ENCODE measurements at places on chromosomes 3 and 15.

DNA sequence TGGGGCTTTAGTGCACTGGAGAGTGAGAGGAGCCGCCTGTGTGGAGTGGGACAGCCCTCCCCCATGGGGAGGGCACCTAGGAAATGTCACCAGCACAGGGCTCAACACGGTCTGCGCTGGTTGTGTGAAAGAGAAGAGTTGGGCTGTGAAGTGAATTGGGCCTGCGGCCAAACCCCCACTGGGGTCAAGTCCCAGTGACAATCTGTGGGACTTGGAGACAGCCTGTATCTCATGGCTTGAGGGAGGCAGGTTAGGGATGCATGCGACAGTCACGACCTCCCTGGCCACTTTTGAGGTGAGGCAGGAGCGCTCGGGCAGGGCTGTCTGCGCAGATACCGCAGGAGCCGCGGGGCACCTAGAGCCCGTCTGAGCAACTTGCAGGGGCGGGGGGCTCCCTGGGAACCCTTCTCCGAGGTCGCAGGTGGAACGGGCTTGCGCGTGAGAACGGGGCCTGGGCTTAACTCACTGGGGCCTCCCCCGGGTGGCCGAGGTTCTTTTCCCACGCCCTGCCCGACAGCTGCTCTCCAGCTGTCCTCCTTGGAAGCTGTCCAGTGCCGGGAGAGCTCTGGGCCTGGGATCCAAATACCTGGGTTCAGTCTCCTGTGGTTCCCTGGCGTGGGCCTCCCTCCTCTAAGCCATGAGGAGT lies 77.4 kb downstream of the SNRK start:
- DNase-seq: no peak

GRCh38 chr15:36468746-36469145 lies 110.7 kb upstream of the CDIN1 start:
- DNase-seq: no peak

GRCh38 chr15:31497838-31498237 lies 171.2 kb downstream of the KLF13 start:
- DNase-seq: no peak

DNA sequence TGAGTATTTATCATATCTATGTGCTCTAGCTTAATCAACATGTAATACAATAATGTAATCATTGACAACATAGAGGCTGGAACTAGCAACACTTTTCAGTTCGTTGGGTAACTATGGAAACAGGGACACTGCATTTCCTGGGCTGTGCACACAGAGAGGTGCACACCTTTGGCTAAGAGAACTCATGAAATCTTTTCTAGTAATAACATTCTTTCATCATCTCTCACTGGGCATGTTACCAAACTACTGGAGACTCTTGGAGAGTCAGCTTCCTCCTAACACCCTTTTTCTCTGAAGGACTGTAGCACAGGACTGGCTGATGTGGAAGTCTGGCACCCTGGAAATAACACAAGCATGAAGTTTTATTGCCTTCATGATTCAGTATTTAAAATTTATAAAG lies 135.6 kb downstream of the KCNMB2 start:
- no peak for DNase-seq

GRCh38 chr3:41573591-41573990 lies 374.3 kb downstream of the CTNNB1 start:
- no peak for DNase-seq

DNA sequence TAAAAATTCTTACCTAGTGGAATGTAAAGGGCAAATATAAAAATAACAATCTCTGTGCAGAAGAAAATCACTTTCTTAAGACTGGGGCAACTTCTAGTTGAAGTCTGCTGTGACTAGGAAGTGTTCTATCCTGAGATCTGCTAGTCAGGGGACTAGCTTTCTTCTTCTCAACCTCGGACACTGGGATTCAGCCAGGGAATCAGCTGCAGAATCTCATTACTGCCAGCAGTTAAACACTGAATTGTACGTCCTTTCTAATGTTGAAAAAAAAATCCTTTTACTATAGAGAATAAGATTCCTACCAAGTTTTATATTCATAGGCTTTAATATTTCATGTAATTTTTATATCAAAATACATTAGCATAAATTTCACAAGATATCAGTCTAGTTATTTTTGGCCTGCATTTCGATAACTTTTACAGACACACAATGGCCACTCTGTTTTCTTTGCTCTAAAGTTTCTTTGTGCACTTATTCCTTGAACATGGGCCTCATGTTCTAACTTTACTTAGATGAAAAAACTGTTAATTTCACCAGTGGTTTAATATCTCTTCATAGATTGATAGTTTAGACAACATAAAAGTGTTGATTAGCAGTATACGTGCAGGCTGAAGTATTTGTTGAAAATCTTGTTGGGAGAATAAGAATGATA lies 2.6 kb upstream of the NEO1 start:
- DNase-seq: no peak

DNA sequence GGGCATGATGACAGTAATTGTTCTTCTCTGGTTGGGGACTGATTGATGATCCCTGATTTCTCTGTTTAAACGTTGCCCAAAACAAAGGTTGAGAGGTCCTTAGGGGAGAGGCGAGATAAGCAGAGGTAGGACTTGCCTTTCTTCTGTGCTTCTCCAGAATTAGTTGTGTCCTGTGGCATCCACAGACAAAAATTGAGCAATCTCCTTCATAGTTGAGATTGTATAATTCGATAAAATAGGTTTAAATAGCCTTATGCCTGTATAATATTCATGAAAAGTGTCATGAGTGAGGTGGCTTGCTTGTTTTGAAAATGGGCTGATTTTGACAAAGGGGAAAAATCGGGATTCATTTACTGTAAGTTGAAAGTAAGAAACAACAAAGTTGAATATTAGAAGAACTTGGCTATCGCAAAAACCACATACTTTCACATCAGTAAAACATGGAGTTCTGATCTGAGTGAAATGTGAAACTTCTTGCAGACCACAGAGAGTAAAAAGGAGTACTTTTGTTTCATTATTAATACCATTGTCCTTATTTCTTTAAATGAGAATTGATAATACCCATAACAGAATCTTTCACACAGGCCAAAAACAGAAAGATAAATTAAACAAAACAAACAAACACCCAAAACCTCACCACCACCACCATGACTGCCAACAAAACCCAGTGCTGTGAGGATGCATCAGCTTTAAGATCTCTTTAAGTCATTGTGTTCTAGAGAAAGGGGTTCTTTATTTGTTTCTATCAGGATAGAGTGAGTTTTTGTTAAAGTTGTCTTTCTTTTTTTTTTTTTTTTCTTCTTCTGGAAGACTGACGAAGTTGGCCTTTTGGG lies 155.7 kb downstream of the LPP start:
- DNase-seq: no peak

- DNase-seq: no peak
Observed at GRCh38 chr3:182621435-182622240, 171.7 kb upstream of the ATP11B start.

DNA sequence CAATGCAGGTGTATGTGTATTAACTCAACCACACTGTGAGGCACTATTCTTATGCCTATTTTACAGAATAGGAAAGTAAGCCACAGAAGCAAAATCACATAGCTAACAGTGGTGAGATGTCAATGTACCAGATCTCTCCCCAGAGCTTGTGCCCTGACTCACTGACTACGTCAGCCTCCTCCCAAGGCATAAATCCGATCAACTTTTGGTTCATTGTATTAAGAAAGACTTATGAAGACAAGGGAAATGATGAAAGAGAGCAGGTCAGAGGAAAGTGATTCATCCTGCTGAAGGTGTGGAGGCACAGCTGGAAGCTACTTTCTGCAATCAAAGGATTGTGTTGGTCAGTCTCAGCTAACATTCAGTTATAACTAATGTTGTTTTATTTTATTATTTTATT lies 33.0 kb upstream of the SV2B start:
- no peak for DNase-seq

DNA sequence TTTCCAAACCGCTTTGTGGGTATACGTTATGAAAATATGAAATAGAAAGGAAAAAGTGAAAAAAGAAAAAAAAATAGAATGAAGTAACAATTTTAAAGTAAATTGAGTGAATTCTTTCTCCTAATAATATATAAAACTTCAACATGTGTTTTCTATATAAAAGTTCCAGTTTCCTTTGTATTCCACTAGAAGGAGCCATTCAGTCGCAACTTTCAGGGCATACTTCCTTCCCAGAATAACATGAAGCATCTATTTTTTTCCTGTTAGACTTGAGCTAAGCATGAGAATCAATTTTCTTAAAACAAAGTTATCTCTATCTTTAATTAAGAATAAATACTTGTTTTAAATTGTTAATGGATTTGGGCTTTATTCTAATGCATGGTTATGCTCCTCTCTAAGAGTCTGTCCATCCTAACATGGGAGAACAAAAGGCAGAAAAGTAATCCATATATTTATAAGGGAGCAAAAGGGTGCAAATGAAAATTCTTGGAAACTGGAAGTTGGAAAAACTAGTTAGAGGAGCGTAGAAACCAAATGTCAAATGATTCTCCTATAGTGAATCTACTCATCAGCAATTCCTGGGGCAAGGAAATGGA lies 16.0 kb upstream of the VGLL3 start:
- no peak for DNase-seq

GRCh38 chr3:31610700-31611275 lies 78.1 kb downstream of the STT3B start:
- no peak for DNase-seq

GRCh38 chr3:32026593-32026992 lies 45.0 kb downstream of the ZNF860 start:
- DNase-seq: no peak

DNA sequence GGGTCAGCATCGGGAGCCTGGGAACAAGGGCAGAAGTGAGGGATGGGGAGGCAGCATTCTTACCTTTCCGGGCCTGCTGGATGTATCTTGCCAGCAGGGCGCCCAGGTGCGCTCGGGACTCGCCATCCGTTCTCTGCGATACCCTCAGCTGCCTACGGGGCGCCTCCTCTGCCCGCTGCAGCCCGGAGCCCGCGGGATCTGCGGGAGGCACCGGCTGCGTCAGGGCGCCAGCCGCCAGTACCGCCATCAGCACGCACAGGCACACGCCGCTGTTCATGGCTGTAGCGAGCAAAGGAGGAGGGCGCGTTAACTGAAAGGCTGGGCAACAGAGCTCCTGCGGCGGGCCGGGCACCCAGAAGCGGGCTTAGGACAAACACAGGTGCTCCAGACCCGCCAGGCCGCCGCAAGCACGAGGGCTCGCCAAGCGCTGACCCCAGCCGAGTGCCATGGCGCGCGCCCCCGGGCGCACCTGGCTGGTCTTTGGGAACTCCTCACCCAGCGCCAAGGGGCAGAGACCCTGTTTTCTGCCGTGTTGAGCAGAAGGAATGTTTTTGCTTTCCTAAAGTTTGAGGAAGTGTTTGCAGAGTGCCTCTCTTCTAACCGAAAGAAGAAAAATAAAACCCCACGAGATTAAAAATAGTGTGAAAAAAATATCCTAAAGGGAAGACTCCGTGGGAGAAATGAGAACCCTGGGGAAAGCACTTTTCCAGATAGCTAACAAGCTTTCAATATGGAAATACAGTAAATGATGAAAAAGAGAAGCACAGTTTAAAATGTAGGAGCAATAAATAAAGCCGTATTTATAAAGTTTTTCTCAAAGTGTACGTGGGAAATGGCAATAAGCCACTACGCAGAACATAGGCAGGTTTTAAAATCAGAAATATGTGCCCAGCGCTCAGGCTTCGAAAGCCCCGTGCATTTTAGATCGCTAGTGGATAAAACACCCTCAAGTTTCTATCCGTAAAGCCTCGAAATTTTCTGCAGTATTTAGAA lies 2.3 kb downstream of the CCK start:
- no peak for DNase-seq

- DNase-seq: no peak
Observed at GRCh38 chr15:82802497-82802896, 3.4 kb downstream of the FSD2 start.

DNA sequence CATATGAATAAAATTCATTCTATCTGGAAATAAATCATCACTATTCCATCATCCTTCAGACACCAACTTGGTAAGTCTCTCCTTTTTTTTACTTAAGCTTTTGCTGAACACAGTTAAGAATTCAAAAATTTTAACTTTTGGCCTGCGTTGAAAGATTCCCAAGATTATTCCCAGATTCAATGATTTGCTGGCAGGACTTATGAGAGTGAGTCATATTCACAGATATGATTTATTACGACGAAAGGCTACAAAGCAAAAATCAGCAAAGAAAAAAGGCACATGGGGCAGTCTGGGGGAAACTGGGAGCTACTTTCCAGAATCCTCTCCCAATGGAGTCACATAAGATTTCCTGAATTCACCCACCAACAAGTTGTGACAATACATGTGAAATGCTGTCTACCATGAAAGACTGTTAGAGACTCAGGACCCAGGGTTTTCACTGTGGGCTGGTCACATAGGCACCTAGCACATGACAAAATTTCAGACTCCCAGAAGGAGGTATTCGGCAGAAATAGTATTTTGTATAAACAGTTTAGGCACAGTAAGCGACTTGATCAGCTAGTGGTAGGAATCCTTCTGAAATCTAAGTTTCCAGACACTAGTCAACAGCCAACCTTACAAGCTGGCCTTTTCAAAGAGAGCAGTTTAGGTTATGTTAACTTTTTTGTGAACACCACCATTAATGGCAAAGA lies 82.1 kb downstream of the DLG1 start:
- no peak for DNase-seq

DNA sequence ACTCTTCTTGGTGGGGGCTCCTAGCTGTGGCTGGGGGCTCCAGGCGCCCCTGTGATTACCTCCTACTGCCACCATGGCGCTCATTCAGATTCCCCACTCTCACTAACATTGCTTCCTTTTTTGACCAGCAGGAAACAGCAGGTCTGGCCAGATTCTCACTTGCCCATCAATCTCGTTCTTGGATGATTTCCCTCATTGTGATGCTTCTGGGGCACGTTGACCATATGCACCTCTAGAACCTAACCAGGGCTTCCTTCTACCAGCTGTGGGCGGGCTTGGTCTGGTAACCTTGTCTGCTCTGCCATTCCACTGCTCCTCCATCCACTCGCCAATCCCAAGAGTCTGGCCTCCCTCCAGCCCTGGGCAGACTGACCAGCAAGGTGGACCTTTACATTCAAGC lies 35.9 kb upstream of the PTPN23 start:
- no peak for DNase-seq

DNA sequence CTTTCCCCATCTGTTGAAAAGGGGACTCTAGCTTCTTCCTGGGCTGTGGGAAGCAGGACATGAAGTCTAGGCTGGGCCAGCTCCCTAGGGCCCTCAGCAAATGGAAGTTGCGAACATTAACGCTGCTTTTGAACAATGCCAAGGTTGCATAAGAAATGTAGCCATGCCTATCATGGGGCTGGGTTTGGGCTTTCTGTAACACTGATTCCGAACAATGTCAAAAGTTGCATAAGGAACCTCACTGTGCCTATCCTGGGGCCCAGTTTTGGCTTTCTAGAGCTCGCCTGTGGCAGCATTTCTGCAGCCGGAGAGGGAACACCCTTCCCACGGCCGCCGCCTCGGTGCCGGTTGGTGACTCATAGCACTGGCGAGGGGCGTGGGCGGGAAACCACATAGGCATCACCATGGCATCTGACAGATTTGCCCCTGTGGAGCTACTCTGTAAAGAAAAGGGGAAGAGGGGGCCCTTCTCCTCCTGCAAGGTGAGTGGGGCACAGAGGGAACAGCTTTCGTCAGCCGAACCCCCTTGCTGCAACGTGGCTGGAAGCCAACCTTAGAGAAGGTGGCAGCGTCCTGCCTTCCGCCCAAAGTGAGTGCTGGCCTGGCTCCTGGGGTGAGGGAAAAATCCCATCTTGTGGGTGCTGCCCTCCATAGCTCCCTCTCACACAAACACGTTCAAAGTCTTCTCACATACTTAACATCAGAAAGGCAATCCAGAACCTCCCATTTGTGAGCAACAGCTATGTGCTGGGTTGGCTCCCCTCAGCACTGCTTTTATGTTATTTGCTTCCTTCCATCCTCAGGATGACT lies 46.6 kb upstream of the ATP2B2 start:
- peak; percentile 72 for DNase-seq

Measured in stimulated activated CD4-positive, alpha-beta T cell treated with anti-CD3 and anti-CD28 coated beads, Interleukin-12 subunit alpha, Interleukin-12 subunit beta, amount 100 ng/mL, for 24 hours (primary cell).